ENCODE measurements at places on chromosomes 12 and 14. TPM values are rescaled to one million over a fixed set of nuclear protein-coding genes. Genes with fewer than 3 reads are reported as not detected.
A peak's percentile ranks its signal among the peaks of the same experiment; 100 is the strongest.

GRCh38 chr12:48105321-48105866 is 485 bp downstream of the SENP1 start:
- peak; percentile 14 for DNase-seq
- no peaks in the 10 kb centered on the region for H3K36me3 ChIP-seq
- H3K4me1 ChIP-seq: peaks cover 24% of the 10 kb centered on the region
- peaks cover 27% of the 10 kb centered on the region for H3K27me3 ChIP-seq
- H3K27ac ChIP-seq: peak overlapping the region; percentile 98

- no peak overlapping the region for H3K4me3 ChIP-seq
- H3K36me3 ChIP-seq: no peaks in the 10 kb centered on the region
- no peaks in the 10 kb centered on the region for H3K27me3 ChIP-seq
- peaks cover 10% of the 10 kb centered on the region for H3K4me1 ChIP-seq
- DNase-seq: no peak
Measured at GRCh38 chr14:89963288-89963978, 7.7 kb downstream of the TDP1 start.

- H3K27ac ChIP-seq: no peak overlapping the region
- no peaks in the 10 kb centered on the region for H3K27me3 ChIP-seq
- no peaks in the 10 kb centered on the region for H3K36me3 ChIP-seq
- no peak for DNase-seq
- H3K4me3 ChIP-seq: no peak overlapping the region
Measured at GRCh38 chr12:121184984-121185889, 24.7 kb upstream of the P2RX4 start.

DNA sequence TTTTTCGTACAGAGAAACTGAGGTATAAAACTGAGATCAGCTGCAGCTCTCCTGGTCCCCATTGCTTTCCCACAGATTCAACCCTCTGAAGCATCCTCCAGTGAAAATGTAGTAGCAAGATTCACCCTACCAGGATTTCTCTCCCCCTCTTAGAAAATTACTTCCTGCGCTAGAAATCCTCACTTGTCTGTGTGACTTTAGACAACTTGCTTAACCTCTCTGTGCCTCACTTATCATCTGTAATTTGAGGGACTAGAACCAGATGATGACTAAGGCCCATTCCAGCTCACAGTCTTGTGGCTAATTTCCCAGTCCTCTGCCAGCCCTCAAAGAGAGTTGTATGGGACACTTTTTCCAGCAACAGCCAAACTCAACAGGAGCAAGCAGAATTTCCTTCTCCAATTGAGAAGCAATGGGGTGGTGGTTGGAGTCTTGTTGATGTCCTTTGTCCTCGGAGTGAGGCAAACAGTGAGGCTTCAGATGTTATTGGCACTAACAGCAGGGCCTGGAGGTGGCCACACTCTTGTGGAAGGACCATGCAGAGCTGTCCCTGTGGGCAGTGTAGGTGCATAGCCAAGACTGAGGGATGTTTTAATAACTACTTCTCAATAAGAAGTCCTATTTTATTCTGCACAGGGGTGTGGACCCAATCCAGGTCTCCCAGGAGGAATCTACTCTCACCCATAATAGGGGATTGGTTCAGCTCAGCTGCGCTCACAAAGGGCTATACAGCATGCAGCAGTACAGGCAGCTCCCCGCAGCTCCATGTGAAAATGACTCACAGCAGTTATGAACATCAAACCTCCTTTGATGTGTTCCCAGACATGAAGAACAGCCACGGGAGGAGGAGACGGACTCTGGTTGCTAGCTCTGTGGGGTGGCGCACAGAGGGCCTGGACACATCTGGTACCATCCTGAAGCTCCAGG is 200.1 kb downstream of the DAD1 start:
- no peak overlapping the region for H3K4me3 ChIP-seq
- no peak for DNase-seq
- H3K4me1 ChIP-seq: peaks cover 8% of the 10 kb centered on the region
- no peaks in the 10 kb centered on the region for H3K36me3 ChIP-seq

LAG3 gene
- total RNA-seq: 2.9 TPM
